ENCODE measurements at places on chromosomes 2 and 18. TPM values are rescaled to one million over a fixed set of nuclear protein-coding genes. Genes with fewer than 3 reads are reported as not detected.

The HNMT gene
- 19.8 TPM for total RNA-seq

The CRYBA2 gene
- total RNA-seq = not detected

The CRIM1 gene
- total RNA-seq = 414 TPM

The FBXO48 gene
- total RNA-seq = 0.49 TPM

The ANKAR gene
- total RNA-seq = 4.3 TPM

The SEMA4C gene
- total RNA-seq = 28.2 TPM

The LHCGR gene
- total RNA-seq = not detected

The SIX2 gene
- 19.1 TPM for total RNA-seq

The HS1BP3 gene
- total RNA-seq = 23.8 TPM

The SERPINB12 gene
- not detected for total RNA-seq

The CFAP65 gene
- not detected for total RNA-seq

The HOXD12 gene
- total RNA-seq = not detected

The PDE1A gene
- 206 TPM for total RNA-seq

The ZBTB7C gene
- total RNA-seq = not detected

The KCNK3 gene
- under 0.01 TPM for total RNA-seq

The UGT1A8 gene
- not detected for total RNA-seq

The BIN1 gene
- total RNA-seq = 39.7 TPM

The BOLL gene
- total RNA-seq = not detected

The PCARE gene
- not detected for total RNA-seq

The ABCB11 gene
- total RNA-seq = 0.65 TPM

The AGXT gene
- not detected for total RNA-seq

The NPPC gene
- total RNA-seq = not detected

The MROH2A gene
- total RNA-seq = not detected

The XRCC5 gene
- 132 TPM for total RNA-seq

The FIGLA gene
- total RNA-seq = not detected

The RBM44 gene
- total RNA-seq = not detected

The TBR1 gene
- total RNA-seq = not detected

The UGT1A5 gene
- not detected for total RNA-seq

The RRM2 gene
- total RNA-seq = 15.0 TPM

The EPC2 gene
- 11.5 TPM for total RNA-seq

The AP1S3 gene
- 2.0 TPM for total RNA-seq
